A673 (cell line): ENCODE measurements at places on chromosomes 12 and 14. TPM values are rescaled to one million over a fixed set of nuclear protein-coding genes. Genes with fewer than 3 reads are reported as not detected.

KCNJ8 gene
- not detected in 2 replicates for total RNA-seq

FOXG1 gene
- total RNA-seq = 0.09 TPM in 1 of 2 replicates, not detected in the other

GRCh38 chr12:1837541-1838204, 17.3 kb downstream of the LRTM2 start:
- H3K4me1 ChIP-seq = peaks cover 23% of the 10 kb centered on the region
- no peak for DNase-seq

GRCh38 chr12:39451977-39452376, 9.1 kb upstream of the KIF21A start:
- no peak overlapping the region for H3K4me3 ChIP-seq
- H3K27me3 ChIP-seq = no peaks in the 10 kb centered on the region
- no peak overlapping the region for H3K27ac ChIP-seq
- no peaks in the 10 kb centered on the region for H3K4me1 ChIP-seq

KCNA1 gene
- not detected in 2 replicates for total RNA-seq

DNA sequence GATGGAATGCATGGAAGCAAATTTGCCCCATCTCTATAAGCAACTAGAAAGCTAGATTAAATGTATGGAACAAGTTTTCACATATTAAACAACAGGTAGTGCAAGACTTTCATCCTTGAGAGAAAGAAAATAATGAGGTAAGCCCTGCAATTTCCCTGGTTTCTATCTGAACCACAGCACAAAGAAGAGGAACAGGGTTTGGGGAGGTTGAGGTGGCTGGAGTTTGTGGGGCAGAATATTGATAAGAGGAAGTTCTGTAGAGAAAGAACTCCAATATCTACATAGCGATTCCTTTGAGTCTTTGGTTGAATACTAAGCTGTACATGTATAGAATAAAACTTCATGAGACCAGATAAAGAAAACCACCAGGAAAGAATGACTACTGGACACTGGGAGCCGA, 96.3 kb upstream of the CCND2 start:
- H3K27ac ChIP-seq = no peak overlapping the region
- DNase-seq = no peak
- no peaks in the 10 kb centered on the region for H3K36me3 ChIP-seq
- peaks cover 6% of the 10 kb centered on the region for H3K27me3 ChIP-seq

DNA sequence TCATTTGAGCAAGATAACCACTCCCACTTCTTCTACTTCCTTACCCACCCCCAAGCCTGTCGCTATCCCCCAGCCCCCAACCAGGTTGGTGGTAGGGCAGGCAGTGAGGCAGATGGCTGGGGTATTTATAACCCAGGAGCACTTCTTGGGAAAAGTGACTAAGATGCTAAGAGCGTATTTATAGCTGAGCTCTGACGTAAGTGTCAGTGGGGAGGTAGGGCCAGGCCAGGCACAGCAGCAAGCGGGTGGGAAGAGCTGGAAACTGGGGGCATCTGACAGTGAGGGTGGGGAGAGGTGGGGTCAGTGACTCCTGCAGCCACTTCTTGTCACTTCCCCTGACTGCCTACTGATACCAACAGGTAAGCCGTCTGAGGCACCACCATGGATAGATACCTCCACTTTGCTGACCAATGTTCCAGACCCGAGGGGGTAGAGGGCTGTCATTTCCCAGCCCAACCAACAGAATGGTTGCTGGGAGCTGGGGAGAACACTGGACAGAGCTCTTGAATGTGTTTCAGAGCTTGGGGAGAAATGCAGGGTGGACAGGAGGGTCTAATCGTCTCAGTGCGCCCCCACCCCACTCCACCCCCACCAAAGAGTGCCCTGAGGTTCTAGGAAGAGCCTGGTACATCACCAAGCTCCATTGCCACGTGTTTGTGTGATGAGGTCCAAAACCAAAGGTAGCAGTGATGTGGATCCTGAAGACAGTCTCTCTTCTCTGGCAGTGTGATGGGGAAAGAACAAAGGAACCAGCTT, 2.7 kb upstream of the INHBE start:
- no peaks in the 10 kb centered on the region for H3K36me3 ChIP-seq
- H3K27me3 ChIP-seq = no peaks in the 10 kb centered on the region
- H3K4me1 ChIP-seq = peaks cover 22% of the 10 kb centered on the region

AGAP2 gene
- 4.0 and 6.6 TPM in 2 replicates for total RNA-seq

- H3K27me3 ChIP-seq = no peaks in the 10 kb centered on the region
- no peak for DNase-seq
- H3K4me3 ChIP-seq = no peak overlapping the region
- no peak overlapping the region for H3K27ac ChIP-seq
- H3K36me3 ChIP-seq = no peaks in the 10 kb centered on the region
Measured at GRCh38 chr14:101819251-101819990, 57.9 kb downstream of the PPP2R5C start.

POC1B gene
- total RNA-seq = 30.8 and 33.8 TPM in 2 replicates

DNA sequence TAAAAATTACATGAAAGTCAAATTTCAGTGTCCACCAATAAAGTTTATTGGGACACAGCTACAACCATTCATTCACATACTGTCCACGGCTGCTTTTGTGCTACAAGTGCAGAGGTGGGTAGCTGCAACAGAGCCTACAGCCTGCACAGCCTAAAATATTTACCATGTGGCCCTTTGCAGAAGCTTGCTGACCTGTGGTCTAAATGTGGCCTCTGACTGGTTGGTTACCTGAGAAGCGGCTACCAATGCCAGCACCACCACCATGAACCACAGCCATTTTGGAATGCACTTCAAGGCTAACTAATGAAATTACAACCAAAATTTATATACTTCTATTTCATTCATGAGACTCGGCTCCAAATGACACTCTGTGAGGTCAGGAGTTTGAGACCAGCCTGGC, 58.6 kb downstream of the NT5DC3 start:
- no peak overlapping the region for H3K27ac ChIP-seq
- peaks cover 25% of the 10 kb centered on the region for H3K36me3 ChIP-seq
- H3K27me3 ChIP-seq = no peaks in the 10 kb centered on the region

INSM2 gene
- total RNA-seq = not detected in 2 replicates

DNA sequence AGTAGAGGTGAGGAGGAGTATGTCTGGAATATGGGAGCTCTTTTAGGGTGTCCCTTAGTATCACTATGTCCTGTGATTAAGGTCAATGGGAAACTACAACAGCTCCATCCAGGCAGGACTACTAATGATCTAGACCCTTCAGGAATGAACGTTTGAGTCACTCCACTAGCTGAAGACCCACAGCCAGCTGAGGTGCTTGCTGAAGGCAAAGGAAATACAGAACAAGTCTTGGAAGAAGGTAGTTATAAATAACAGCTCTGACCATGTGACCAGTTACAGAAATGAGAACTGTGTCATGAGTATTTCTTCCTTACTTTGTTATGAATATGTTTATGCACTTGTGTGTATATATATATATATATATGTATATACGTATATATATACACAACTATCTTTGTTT, 40.5 kb upstream of the USP44 start:
- no peaks in the 10 kb centered on the region for H3K36me3 ChIP-seq
- no peak overlapping the region for H3K4me3 ChIP-seq
- no peaks in the 10 kb centered on the region for H3K4me1 ChIP-seq
- no peak overlapping the region for H3K27ac ChIP-seq

GRCh38 chr12:113271853-113272561, 50.7 kb downstream of the TPCN1 start:
- no peaks in the 10 kb centered on the region for H3K4me1 ChIP-seq
- no peak overlapping the region for H3K4me3 ChIP-seq
- no peaks in the 10 kb centered on the region for H3K36me3 ChIP-seq
- H3K27ac ChIP-seq = no peak overlapping the region

- H3K4me3 ChIP-seq = no peak overlapping the region
- DNase-seq = no peak
- H3K4me1 ChIP-seq = no peaks in the 10 kb centered on the region
- peaks cover 8% of the 10 kb centered on the region for H3K27me3 ChIP-seq
Measured at GRCh38 chr12:77343291-77343690, 277.9 kb upstream of the E2F7 start.
